ENCODE measurements at places on chromosomes 3 and 15.

DNA sequence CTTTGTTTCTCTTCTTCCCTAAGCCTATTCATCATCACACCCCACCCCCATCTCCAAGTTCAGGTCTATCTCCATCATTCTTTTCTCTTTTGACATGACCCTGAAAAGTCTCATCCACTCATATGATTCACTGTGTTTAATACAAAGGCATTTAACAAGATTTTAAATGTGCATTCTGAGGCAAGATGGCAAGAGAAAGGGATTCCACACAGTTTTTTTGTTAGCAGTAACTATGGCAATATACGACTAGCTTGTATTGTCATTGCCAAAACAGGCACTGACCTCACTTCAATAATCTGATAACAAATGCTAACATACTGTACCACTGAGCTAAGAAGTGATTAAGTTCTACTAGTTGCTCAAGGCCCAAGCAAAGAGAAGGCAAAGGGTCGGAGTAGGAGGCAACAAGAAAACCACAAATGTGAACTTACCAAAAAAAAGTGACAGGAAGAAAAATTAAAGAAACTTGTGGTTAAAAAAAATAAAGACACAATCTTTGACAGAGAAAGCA, 53.2 kb downstream of the FBN1 start:
- no peak for DNase-seq

GRCh38 chr3:42535981-42536784, 33.7 kb downstream of the VIPR1 start:
- no peak for DNase-seq

DNA sequence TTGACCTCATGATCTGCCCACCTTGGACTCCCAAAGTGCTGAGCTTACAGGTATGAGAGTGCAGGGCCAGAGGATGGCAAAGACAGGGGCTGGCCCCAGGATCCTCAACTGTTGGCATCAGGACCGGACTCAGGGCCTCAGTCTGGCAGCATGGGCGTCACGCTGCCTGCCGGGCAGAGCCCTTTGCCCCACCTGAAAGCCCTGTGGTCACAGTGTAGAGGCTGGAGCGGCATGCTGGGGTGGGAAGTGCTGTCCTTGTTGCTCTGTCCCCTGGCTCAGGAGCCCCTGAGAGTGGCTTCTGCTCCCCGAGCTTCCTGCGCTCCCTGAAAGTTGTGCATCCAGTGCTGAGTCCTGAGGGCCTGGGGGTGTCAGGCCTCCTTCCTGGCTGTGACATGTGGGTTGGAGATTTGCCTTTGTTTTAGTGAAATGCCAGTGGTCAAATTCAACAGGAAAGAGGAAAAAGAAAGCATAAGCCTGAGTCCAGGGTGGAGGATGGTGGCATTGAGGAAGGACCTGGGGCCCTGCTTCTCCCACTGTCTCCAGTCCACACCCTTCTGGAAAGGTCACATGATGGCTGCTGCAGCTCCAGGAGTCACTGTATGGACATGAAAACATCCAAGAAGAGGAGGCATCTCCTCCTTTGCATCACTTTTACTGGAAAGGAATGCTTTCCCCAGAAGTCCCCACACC, 147.2 kb downstream of the OR4M2 start:
- no peak for DNase-seq

DNA sequence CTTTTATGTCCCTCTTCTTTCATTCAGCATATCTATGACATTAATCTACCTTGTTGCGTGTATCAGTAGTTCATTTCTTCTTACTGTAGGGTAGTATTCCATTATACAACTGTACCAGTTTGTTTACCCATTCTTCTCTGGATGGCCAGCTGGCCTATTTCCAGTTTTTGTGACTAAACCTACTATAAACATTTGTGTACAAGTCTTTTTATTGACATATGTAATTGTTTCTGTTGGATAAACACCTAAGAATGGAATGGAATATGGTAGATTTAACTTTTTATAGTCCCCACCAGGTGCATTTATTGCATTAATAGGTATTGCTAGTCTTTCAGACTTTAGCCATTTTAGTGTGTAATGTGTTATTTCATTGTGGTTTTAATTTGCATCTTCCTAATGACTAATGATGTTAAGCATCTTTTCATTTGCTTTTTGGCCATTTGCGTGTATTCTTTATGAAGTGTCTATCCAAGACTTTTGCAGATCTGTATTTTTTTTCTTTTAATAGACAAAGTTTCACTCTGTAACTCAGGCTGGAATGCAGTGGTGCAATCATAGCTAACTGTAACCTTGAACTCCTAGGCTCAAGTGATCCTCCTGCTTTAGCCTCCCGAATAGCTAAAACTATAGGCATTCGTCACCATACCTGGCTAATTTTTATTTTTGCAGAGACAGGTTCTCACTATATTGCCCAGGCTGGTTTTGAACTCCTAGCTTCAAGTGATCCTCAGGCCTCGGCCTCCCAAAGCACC, 41.9 kb upstream of the XRN1 start:
- DNase-seq: no peak

DNA sequence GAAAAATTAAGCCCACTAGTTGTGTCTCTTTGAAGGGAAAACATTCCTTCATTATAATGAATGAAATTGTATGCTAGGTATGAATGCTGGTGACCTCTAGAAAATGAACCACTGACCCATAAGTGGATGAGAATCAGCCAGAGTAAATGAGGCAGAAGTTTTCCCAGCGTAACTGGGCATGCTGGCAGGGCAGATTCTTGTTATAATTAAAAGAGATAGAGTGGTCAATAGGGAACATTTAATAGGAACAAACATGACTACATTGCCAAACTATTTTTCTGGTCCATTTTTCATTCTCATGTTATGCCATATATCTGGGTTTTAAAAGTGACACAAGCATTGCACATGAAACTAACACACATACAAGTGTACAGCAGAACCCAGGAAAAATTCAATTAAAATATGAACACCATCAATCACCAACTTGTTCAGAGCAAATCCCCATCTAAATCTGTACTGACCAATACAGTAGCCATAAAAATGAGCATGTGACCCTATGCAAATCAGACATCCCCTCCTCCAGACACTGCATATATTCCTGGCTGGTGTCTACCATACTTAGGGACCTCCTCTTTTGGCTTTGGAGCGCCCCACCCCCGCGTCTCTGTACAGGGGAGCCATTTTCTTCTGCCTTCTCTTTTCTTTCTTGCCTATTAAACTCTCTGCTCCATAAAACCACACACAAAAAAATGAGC, 4.0 kb downstream of the CLRN1 start:
- DNase-seq: no peak

GRCh38 chr3:185151101-185151963, 1.5 kb downstream of the C3orf70 start:
- no peak for DNase-seq
